Left lung (tissue), 14 donors: ENCODE measurements at places on chromosomes 12 and 14. TPM values are rescaled to one million over a fixed set of nuclear protein-coding genes. Genes with fewer than 3 reads are reported as not detected.

GRCh38 chr12:12992418-12993130, 7.5 kb downstream of the HEBP1 start:
- peak; percentile 76 for DNase-seq

GRCh38 chr12:32107359-32108267, 966 bp downstream of the BICD1 start:
- DNase-seq, result peak; percentile 11

DNA sequence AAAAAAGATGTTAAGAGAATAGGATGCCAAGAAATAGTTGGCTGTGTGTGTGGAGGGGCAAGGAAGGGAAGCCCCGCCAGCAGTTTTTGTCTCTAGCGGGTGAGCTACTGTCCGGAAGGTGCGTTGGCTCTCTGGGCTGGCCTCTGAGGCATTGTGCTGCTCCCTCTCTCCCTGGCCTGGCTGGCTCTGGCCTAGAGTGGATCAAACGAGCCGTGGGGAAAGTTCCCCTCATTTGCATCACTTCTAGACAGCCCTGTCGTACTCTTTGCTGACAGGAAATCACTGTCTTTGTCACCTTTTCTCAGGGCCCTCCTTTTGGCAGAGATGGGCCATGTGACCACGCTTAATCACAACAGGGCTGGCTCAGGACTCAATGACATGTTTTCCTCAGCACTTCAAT, 236.1 kb upstream of the NPAS3 start:
- peak; percentile 36 for DNase-seq

DNA sequence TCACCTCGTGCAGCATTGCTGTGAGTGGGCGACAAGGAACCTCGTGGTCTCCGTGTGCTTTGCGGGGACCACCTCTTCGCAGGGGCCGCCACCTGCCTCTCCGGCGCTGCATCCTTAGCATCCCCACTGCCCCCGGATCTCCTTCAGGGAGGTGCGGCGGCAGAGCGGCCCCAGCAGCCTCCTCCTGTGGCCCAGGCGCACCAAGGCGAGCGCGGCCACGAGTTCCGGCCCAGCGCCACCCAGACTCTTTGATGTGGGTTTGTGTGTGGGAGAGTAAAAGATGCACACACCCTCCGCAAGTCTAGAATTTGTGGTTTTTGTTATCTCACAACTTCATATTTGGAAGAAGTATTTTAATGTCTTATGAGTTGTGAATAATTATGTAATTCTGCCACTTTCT, 118.8 kb upstream of the DIO3 start:
- DNase-seq, result no peak

SDR9C7 gene
- not detected for total RNA-seq

P2RX7 gene
- 25.6 TPM for total RNA-seq

KICS2 gene
- 7.8 TPM for total RNA-seq

APOLD1 gene
- total RNA-seq, result 8.9 TPM
